ENCODE measurements at places on chromosomes 4 and X.

DNA sequence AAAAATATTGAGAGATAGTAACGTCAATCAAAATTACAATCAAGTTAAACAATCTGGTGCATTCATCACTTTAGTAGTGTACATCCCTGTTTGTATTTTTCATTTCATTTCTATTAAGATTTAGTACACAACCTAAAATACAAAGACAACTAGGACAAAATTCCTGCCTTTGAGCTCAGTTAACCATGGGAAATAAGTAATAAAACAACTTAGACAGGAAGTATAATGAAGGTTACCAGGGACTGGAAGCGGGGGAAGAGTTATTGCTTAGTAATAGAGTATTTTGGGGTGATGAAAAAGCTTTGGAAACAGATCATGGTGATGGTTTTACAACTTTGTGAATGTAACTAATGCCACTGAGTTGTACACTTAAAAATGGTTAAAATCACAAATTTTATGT lies 25.6 kb upstream of the ATXN3L start:
- no peak for DNase-seq

DNA sequence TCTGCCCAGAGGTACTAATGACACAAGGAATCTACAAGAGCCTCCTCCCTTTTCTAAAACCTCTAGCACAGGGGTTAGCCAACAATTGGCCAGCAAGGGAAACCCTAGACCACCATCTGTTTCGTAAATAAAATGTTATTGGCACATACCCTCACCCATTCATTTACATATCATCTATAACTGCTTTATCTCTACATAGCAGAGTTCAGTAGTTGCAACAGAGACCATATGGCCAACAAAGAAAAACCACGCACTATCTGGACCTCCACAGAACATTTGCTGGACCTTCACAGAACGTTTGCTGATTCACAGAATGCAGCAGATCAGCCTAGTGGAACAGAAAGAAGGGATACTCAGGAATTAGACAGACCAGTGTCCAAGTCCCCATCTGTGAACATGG lies 9.4 kb downstream of the SLC2A9 start:
- DNase-seq: no peak

DNA sequence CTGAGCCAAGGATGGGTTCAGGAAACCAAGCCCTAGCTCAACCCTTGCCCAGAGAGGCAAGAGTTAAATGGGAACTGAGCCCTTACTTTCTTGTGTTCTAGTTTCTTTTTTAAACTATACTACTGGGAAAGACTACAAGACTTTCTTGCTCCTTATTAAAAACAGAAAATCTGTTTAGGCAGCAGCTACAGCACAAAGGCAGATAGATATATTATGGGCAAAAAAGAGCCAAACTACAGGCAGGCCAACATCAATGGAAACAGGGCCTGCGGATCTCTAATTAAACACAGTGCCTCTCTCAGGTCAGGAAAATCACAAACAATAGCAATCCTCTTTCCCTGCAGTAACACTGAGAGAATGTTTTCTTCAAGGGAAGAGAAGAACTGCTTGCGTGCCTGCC lies 226.0 kb downstream of the LDB2 start:
- no peak for DNase-seq

- no peak for DNase-seq
Observed at GRCh38 chrX:154091678-154092077, 5.8 kb downstream of the MECP2 start.

GRCh38 chr4:71156616-71157015 lies 163.2 kb downstream of the DCK start:
- no peak for DNase-seq
